ENCODE measurements at places on chromosomes 6 and 20.

DNA sequence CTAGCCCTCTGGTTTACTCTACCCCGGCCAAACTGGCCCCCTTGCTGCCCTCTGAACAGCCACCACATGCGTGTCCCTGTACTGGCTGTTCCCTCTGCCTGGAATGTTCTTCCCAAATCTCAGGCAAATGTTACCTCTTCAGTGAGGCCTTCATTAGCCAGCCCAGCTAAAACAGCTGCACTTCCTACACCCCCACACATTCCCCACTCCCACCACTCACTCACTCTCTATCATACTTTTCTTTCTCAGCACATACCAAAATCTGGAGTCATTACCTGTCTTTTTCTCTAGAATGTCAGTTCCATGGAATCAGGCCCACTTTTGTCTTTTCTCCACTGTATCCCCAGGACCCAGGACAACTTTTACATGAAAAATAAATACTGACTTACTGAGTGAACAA is 401.2 kb upstream of the SULF2 start:
- DNase-seq = no peak

GRCh38 chr6:157541618-157542413 is 160.8 kb downstream of the ZDHHC14 start:
- DNase-seq = no peak

DNA sequence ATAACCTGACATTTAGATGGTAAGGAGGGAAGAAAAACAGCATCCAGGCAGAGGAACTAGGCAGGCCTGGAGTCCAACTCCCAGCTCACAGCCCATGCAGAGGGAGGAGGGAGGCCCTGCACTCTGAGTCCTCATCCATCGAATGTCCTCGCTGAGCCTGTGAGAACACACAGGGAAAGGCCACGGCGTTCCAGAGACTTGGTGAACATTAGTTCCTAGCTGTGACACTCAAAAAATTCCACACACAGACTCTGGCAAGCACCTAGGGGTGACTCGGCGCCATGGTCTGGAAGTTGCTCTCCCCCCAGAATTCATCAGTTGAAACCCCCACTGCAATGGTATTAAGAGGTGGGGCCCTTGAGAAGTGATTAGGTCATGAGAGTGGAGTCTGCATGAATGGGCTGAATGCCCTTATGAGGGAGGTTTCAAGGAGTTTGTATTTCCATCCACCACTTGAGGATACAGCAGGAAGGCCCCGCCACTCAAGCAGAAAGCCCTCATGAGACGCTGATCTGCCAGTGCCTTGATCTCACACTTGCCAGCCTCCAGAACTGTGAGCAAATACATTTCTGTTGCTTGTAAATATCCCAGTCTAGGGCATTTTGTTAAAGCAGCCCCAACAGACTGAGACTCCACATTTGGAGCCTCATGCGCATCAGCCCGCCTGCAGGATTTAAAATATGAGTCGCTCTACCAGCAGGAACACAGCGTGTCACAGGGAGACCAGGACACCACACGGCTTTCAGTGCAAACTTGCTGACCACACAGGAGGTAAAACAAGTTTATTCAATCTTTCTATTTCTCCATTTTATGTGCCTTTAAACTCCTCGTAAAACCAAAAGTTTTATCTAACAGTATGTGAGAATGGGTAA is 73.9 kb downstream of the WDR27 start:
- no peak for DNase-seq

GRCh38 chr6:14921170-14921569 is 324.7 kb upstream of the JARID2 start:
- no peak for DNase-seq

GRCh38 chr20:61956396-61957342 is 109.0 kb downstream of the TAF4 start:
- peak; percentile 3 for DNase-seq

DNA sequence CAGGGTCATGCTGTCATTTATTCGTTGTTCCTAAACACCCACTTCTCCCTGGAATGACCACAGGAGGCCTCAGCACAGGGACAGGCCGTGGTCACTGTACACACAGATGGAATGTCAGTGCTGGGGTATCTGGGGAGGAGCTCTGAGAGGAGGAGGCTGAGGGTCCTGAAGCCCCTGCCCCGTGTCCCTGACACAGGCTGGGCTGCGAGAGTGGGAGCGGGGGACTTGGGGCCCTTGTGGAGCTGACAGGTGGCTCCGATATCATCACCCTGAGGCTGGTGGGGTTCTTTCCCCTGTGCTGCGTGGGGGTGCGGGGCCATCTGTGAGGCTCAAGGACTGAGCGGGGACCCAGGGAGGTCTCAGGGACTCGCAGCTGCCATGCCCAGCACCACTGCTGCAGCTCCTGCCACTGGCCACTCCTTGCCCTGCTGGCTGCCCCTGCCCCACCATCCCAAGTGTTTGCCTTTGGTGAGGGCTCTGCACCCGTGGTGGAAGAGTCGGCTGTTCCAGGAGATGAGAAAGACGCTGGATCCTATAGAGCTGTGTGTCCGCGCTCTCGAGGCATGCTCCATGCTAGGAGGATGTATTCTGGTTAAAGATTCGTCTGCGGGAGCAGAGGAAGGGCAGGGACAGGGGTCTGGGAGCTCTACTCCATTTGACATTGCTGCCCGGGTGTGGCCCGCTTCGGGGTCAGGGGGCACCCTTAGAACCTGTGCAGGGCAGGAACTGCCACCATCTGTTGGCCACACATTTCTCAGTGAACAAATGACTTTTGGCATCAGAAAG is 18.9 kb downstream of the NPEPL1 start:
- no peak for DNase-seq

DNA sequence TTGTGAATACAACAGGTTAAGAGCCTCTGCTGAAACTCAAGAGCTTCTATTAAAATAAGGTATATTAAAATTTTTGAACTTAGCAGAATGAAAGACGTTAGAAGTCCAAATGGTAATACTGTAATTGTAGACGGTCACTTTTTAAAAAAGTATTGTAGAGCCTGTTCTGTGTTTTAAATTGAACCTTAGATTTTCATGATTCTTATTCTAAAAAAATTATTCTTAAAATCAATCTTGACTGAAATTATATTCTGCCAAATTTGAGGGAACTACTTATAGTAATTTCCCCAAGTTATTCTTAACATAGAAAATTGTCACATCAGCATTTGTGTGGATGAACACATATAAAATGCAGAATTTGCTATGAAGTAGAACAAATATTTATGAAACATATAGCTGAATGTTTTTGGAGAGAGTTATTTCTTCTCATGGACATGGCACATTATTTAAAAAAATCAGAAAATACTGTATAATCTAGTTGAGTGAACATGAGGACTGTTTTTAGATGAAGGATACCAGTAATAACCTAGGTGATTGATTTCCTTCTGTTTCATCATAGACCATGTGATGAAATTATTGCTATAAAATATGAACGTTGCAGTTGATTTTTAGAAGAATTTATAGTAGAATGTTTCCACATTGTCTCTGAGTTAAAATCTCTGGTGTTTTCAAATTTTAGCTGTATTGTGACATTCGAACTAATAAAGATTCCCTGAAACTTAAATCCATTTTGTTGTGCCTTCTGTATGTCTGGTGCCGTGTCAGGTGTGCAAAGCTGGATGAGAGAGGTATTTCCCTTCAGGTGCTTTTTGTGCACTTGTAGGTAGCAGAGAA is 2.8 kb downstream of the TBPL1 start:
- no peak for DNase-seq

DNA sequence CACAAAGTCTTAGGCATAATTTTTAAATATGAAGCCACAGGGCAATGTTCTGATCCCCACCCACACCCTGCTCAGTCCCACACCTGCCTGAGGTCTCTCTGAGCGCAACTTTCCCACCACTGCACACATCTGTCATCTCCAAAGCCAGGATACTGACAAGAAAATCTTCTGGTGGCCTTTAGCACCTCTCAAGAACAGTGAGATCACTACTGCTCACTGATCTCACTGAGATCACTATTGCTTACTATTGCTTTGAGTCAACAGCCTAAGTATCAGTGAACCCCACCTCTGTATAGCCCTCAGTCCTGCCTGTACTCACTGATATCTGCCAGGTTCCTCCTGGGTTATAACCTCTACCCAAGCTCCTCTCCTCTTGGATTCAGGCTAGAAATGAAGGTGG is 6.4 kb downstream of the TNFRSF21 start:
- DNase-seq = no peak

DNA sequence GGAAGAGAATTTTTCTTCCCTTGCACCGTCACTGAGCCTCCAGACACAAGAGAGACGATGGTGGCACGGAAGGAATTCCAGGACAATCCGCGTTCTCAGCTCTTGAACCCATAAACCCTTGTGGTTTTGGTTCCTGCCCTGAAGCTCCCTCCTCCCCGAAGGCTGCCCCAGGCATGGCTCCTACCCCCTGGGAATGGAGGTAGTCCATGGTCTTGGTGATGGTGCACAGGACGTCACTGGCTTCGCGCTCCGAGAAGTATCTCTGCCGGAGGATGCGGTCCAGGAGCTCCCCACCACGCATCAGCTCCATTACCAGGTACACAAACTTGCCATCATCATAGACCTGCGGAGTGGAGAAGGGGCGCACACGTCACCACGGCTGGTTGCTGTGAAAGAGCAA is 47.5 kb upstream of the MPC1 start:
- DNase-seq = no peak

- no peak for DNase-seq
Observed at GRCh38 chr6:1594445-1595200, 15.1 kb upstream of the FOXC1 start.
